ENCODE measurements at places on chromosomes 5 and 9.

DNA sequence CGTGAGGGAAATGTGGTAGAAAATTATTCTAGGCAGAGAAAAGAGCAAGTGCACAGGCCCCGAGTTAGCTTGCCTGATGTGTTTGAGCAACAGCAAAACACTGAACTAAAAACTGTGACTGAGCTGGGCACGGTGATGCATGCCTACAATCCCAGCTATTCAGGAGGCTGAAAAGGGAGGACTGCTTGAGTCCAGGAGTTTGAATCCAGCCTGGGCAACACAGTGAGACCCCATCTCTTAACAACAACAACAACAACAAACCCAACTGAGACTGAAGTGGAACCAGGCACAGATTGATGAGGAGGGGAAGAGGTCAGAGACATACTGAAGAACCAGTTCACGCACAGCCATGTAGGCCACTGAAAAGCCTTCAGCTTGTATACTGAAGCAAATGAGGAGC lies 42.5 kb downstream of the SCAI start:
- no peak for DNase-seq

GRCh38 chr5:58986281-58986680 lies 403.4 kb downstream of the RAB3C start:
- DNase-seq: no peak

DNA sequence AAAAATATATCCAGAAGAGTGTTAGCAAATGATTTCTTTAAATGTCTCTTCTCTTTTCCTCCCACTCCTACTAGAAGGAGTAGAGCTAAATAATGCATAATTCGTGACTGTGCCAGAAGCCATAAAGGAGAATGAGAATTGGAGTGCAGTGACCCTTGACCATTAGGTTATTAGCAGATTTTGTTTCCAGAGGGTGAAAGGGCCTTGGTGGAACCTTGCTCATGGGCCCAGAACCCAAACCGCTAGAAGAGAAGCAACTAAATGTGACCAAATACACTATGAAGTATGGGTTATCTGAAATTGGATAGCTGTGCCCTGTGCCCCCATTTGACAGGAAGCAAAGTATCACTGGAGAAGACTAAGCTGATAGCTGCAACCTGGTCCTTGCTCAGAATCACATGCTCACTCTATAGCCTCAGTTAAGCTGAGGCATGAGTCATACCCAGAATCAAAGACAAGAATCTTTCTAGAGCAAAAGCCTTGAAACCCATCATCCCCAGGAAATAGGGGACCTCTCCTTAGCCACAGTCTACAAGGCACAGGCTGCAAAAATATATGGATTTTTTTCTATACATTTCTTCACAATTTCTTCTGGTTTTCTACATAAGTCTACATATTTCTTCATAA lies 36.3 kb downstream of the CAPSL start:
- no peak for DNase-seq

DNA sequence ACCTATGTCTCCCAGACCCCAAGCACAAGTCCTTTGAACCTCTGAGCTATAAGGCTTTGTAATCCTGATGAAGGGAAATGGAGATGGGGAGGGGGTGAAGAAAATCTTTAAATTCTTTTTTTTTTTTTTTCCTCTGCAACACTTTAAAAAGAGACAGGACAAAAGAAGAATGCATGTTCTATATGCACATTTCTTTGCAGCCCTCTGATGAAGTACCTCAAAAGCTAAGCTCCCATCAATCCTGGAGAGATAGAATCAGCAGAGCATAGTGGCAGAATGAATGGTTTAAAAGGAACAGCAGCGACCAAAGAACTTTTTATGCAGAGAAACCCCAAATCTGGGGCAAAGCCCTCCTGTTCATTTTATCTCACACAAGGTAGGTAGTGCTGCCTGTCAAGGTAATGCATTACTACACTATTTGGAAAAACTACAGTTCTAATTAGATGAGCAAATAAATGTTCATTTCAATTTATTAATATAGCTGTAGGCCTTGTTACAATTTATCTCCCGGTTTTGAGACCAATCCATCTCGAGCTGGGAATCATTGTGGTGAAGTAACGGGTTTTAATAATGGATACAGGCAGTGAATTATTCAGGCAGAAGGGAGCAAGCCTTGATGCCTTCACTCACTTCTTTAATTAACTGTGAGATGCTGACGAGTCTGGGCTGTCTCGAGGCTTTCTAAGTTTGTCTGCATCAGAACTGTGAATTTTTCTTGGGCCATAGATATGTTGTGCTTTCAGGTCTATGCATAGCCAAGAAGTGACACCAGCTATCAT lies 173.5 kb upstream of the ZNF608 start:
- DNase-seq: no peak

GRCh38 chr5:157175071-157175612 lies 5.5 kb upstream of the ITK start:
- DNase-seq: no peak

DNA sequence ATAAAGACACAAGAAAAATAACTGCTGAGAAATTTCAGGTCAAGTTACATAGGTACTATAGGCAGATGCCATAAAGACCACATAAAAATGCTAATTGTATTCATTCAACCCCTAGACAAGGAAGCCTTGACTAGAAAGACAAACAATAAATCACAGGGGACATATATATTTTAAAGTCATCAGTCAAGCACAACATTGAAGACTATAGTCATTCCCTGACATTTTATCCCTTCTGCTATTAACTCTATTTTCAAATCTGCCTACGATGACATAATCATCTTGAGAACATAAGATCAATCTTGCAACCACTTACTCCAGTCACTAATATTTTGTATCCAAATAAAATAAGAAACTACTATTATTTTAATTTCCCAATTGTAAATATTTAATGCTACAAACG lies 38.3 kb downstream of the FAM13B start:
- DNase-seq: no peak

DNA sequence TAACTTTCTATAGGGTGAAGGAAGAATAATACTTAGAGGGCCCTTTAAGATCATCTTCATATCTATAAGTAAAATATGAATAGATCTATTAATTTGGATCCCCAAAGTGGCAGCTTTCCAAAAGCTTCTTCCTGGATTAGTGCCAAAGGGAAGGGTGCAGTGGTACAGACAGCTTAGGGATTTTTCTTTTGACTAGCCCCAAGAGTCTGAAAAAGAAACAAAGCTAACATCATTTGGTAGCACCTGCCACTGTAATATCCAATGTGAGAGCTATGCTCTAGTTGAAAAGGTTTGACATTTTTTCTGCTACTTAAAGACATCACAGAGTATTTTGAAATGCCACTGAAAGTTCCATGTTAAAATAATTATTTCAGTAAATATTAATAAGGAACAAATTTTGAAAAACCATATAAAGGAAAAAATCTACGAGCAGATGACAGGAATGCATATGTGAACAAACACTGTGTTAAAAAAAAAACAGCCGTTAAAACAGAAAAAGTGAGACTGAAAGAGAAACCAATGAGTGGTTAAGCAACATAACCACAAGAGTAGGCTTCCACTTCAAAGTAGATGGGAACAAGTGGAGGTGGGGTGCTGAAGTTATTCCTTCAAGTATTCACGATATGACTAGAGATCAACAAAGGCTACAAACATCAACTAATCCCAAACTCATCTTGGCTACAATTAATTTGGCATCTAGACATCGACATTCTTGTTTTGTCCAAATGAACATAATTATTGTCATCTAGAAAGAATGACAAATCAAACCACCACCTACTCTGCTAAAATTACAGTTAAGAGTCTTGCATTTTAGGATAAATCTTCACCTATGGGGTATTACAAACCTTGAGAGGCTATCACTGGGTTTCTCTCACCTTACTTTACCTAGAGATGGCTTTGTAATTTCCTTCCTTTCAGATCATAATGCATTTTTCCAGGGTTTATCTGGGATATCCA lies 137.5 kb downstream of the CPLANE1 start:
- DNase-seq: no peak

- no peak for DNase-seq
These were observed 270.8 kb upstream of the ANKRD55 start for GRCh38 chr5:56503929-56504328.

Measured in activated T-cell treated with anti-CD3 and anti-CD28 coated beads for 1 hour (primary cell).